ENCODE measurements at places on chromosomes 2 and 18.

DNA sequence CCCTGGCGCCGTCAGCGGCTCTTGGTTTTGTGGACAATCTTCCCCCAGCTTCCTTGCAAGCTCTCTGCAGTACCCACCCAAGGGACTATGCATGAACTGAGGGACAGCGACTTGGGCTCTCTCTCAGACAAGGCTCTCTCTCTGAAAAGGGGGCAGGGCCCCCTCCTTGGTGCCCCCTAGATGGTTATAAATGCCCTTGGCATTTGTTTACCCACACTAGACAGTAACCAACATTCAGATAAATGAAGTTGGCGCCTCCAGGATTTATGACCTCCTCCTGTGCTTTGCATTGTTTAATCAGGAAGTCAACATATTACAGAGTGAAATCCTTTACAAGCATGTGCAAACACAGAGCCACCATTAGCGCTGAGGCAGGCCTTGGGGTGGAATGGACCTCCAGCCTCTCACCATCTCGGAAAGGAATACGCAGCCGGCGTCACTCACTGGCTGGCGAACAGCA lies 547.4 kb upstream of the ID2 start:
- DNase-seq: no peak

GRCh38 chr2:10908195-10908594 lies 3.5 kb upstream of the KCNF1 start:
- DNase-seq: no peak

DNA sequence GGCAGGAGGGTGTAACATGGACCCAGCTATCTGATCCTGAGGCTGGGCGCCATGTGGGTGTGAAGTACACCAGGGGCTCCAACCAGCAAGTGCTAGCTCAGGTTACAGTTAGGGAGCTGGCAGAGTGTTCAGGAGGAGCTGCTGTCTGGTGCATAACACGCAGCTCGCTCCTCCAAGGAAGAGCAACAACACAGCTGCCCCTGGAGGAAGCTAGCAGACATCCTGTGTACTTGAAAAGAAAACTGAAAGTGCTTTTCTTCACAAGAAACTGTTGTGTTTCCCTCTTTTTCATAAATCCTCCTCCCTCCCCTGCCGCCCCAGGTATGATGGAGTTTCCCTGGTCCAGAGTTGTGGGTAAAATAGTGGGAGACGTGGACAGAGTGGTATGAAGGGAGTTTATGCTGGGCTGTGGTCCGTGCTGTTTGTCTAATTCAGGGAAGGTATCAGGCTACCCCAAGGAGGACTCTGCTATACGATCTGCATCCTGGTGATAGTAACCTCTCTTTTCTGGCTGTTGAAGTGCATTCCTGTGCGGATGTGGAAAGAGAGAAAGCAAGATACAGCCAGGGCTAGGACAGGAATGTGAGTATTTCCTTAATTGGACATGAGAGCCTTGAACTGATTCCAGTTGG lies 6.1 kb upstream of the LBH start:
- no peak for DNase-seq

DNA sequence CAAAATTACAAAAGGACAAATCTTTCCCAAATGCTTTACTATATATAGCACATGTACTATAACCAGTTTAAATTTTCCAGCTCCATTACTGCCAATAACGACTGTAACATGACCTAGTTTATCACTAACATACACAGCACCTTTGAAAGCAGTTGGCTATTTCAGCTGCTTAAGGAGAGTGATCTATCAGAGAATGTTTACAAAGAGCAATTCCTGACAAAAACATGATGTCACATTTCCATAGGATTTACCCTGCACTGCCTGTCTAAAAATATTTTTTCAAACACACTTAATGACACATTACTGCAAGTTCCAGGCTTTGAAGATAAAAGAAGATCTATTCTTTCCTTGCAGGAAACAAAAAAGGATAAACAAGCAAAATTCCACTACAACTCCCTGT lies 40.6 kb downstream of the ZNF516 start:
- no peak for DNase-seq

DNA sequence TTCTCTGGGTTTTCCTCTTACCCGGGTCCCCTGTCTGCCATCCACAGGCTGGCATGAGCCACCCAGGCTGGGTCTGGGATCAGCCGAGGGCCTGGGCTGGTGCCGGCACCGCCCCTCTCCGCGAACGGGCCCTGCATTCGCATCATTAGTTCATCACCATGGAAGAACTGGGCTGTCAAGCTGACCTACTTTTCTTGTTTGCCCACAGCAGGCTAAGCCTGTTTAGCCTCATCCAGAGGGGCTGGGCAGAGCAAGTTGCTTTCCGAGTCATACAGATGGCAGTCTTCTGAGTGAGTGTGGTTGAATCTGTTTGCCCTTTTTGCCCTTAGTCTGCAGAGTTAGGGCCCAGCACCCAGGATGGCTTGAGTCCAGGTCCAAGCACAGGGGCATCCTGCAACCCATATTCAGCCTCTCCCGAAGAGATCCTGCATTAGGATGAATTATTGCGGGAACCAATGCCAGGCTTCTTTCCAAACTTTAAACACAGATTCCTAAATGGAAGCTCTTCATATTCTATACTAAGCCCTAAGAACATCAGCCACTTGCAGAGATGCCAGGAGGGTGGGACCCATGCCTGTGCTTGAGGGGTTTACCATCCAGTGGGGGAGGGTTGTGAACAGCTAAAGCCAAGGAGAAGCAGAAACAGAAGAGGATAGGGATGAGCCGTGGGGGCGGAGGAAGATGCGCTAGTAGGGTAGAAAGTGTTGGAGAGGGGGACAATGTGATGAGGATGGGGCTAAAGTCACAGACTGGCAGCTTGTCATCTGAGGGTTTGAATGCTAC lies 68.0 kb downstream of the NPAS2 start:
- no peak for DNase-seq

GRCh38 chr2:218236829-218237228 lies 19.8 kb downstream of the ARPC2 start:
- DNase-seq: no peak

- no peak for DNase-seq
Observed at GRCh38 chr2:30877833-30878232, 70.6 kb upstream of the CAPN13 start.

DNA sequence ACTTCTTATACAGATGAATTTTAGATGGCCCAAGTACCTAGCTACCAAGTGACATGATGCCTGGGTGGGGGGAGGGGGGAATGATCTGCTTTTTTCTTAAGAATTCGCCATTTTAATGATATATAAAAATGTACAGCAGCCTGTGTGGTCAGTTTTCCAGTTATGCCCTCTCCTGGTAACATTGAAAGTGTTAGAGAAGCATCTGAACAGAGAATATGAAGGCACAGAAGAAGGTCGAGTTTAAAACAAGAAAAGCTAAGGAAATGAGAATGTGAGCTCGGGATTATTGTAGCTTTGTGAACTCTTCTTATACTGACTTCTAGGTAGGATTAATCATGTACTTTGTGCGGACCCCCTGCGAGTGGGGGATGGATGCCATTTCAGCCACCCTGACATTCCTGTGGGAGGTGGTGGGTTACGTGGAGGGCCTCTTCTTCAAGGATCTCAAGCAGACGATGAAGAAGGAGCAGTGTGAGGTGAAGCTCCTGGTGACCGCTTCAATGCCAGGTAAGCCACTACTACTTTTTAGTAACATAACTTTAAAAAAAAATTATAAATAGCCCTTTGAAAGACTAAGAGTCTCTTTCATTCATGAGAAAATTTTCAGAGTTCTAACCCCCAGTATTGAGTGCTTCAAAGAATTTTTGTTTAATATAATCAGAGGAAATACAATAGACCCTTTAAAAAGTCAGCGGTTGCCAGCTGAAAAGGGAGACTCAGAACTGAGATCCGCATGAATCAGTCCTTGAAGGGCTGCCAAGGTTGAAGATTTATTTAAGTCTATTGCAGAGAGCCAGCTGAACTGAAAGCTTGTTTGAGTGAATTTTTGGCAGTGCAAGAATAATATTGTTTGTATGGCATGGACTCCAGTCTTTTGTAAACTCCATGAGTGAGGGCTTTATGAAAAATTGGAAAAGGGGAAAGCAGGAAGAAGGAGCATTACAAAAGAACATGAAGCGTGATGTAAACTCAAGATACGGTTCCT lies 68.6 kb upstream of the RPE start:
- no peak for DNase-seq

DNA sequence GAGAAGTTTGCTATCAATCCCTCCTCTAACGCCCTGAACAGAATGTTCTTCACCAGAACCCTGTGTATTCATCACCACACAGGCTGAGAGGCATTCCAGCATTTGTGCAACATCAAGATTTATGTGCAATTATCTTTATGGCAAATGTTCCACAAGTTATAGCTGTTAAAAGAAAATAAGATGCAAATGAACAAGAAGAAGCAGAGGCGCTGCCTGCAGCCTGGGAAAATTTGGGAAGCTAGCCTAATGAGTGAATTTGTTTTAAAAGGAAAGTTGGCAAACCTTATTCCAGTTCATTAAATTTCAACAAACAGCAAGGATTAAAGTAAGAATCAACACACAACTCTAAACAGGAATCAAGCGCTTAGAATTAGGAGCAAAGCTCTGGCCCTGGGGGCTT lies 5.3 kb downstream of the TPO start:
- DNase-seq: no peak

- DNase-seq: no peak
Observed at GRCh38 chr2:196977507-196977906, 51.0 kb upstream of the PGAP1 start.
